ENCODE measurements at places on chromosomes 3 and 15.
A peak's percentile ranks its signal among the peaks of the same experiment; 100 is the strongest.

GRCh38 chr3:195124378-195124992 is 146.5 kb downstream of the XXYLT1 start:
- no peak for DNase-seq

DNA sequence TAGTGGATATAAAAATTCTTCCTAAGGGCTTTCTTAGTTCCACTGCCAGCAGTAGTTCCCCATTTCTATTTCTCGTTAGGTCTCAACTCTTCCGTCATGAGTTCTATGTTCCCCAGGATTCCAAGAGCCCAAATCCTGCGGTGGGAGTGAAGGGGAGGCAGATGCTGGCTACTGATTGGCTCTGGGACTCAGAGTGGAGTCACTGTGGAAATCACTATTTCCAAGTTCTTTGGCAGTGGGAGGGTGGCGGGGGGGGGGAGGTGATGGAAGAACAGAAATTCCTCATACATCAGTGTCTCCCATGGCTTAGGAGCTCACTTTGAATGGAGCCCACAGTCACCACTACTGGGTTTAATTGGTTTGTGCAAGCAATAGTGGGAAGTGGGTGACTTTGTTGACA is 5.6 kb downstream of the CCR1 start:
- no peak for DNase-seq

- DNase-seq, result peak; percentile 12
Observed at GRCh38 chr15:20349774-20350498, 191.7 kb downstream of the GOLGA6L6 start.

GRCh38 chr3:14371573-14372474 is 30.6 kb upstream of the SLC6A6 start:
- DNase-seq, result peak; percentile 95

DNA sequence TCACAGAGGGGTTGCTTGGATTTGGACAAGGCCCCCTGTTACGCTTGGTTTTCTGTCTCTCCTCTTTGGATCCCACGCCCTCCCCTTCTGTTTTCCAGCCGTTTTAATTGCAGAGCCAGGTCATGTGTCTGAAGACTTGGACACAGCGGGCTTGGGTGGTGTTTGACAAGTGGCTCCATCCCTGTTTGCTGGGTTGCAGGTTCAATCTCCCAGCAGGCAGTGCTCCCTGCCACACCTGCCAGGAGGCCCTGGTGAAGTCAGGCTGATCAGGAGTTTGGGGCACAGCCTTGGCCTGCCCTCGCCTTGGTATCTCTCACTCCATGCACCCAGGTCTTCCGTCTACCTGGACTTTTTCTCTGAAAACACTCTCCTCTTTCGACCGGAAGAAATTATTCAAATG is 59.0 kb downstream of the PLXNA1 start:
- no peak for DNase-seq

GRCh38 chr15:39491886-39492490 is 88.9 kb upstream of the THBS1 start:
- peak; percentile 62 for DNase-seq

GRCh38 chr15:38624244-38625205 is 59.9 kb upstream of the RASGRP1 start:
- no peak for DNase-seq

GRCh38 chr3:25804676-25805075 is 14.8 kb downstream of the OXSM start:
- DNase-seq, result no peak

GRCh38 chr3:42651248-42652091 is 2.0 kb upstream of the ZBTB47 start:
- DNase-seq, result no peak

- DNase-seq, result no peak
Observed at GRCh38 chr15:76138436-76138835, 78.7 kb downstream of the TMEM266 start.

DNA sequence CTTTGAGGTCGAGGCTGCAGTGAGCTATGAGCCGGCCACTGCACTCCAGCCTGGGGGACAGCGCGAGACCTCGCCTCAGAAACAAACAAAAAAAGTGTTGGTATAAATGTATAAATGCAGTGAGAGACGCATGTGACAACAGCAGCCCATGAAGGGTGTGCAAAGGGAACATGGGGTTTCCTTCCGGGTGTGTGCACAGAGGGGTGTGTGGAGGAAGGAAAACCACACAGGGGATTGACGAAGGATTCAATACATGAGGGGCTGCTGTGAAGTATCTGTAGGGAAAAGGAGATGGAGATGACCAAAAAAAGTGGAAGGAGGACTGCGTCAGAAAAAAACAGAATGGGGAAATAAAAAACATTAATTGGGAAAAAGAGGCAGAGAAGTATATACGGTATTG is 1.1 kb downstream of the MTFMT start:
- DNase-seq, result peak; percentile 52

DNA sequence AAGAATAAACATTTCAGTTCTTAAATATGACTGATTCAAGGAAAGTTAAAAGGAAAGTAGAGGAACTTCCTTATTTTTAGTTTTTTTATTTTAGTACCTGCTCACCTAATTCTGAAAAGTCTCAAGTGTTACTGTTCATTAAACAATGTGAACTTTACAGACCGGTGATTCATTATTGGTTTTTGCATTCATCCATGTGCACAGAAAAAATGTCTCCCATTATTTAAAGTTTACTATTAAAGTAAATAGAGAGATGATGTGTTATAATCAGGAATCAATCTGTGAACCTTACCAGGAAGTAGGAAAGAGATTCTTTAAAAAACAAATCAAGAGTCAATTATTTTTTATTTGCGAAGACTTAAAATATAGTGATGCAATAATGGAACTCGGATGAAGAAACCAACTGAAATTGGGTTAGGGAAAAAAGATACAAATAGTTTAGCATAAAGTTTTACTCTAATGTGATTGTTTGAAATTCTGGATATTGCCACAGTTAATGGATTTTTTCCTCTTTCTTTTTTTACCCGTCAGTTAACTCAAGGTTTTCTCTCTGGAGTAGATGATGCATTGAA is 119.4 kb upstream of the SAMMSON start:
- DNase-seq, result no peak

DNA sequence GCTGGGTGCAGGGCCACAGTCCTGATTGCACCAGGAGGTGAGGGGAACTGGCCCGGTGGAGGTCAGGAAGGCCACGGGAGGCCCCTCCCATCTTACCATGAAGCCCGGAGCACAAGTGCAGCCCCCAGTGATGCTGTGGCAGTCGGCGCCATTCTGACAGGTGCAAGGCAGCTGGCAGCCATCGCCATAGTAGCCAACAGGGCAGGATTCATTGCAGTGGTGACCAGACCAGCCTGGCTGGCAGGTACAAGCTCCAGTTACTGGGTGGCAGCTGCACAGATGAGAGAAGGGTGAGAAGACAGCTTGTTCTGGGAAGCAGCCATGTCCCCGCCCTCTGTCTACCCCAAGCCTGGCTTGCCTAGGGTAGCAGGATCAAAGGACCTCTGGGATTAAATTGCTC is 88.2 kb downstream of the RAB11A start:
- DNase-seq, result no peak

GRCh38 chr3:176795891-176796290 is 401.4 kb downstream of the TBL1XR1 start:
- DNase-seq, result no peak

GRCh38 chr3:50817756-50818529 is 143.2 kb downstream of the DOCK3 start:
- no peak for DNase-seq

DNA sequence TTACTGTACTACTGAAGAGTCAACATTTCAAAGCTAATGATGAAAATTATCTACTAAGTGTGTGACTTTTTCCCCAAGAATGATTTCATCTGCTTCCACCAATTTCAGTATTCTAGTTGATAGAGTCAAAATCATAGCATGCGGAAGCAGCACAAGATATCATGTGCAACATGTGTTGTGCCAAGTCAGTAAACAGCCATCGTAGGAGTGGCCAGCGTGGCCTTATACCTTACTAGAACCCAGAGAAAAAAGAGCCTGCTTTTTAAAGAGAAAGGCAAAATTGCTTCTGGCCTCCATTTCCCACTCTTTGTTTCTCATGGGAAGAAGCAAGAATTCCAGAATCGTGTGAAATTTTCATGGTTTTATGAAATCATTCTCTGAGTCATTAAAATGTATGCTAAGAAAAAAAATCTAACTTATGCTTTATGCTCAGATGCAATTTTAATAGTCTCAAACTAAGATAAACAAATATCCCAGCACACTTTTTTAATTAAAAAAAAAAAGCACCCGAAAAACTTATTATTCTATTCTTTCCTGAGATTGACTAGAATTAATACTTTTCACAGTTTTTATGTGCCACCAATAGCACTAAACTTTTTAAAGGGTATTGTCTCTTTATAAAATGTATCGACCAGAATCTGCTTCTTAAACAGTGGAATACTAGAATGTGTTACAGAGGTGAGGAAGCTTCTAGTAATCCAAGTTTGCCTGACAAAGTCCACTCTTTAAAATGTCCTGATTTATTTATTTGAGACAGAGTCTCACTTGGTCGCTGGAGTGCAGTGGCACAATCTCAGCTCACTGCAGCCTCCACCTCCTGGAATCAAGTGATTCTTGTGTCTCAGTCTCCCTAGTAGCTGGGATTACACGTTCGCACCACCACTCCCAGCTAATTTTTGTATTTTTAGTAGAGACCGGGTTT is 87.3 kb downstream of the MBNL1 start:
- no peak for DNase-seq

GRCh38 chr3:72475258-72476138 is 372.7 kb downstream of the SHQ1 start:
- DNase-seq, result peak; percentile 78

DNA sequence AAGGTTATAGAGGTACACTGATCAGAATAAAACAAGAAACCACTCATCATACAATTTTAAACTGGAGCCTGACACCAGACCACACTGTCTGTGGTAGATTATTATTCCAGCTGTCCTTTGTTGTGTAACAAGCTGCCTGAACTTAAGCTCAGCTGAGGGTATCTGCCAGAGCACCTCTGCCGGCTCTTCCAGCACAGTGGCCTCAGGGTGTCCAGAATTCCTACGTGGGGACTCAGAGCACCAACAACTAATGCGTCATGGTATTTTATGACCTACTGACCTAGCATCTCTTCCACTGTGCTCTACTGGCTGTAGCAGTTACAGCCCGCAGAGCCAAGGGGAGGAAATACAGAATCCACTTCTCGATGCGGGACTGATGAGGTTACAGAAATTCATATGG is 15.6 kb upstream of the RAF1 start:
- no peak for DNase-seq

GRCh38 chr15:58361273-58361759 is 70.5 kb upstream of the LIPC start:
- DNase-seq, result no peak

DNA sequence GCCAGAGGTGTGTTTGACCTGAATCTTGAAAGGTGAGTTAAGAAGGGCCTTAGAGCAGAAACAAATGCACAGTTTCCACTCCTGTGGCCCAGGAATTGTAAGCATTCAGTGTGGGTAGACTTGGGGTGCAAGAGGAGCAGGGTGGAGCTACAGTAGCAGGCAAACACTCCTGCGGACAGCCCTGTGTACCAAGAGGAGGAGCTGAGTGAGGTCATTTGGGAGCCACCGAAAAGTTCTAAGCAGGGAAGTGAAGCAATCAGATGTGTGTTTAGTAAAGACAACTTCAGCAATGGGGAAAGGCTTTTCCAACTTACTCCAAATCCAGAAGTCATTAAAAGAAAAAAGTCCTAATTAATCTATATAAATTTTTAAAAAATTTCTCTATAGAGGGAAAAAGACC is 99.3 kb downstream of the ARHGEF26 start:
- DNase-seq, result no peak

- DNase-seq, result no peak
Observed at GRCh38 chr3:72068621-72069020, 283.7 kb upstream of the PROK2 start.

- no peak for DNase-seq
Observed at GRCh38 chr3:172612871-172613678, 89.8 kb upstream of the TNFSF10 start.

GRCh38 chr15:63250312-63250965 is 27.0 kb upstream of the APH1B start:
- DNase-seq, result no peak

GRCh38 chr3:150217691-150218090 is 190.4 kb upstream of the TSC22D2 start:
- no peak for DNase-seq

Data from hematopoietic multipotent progenitor cell treated with erythropoietin and hydrocortisone succinate and interleukin-3 and kit ligand, for 4 days (in vitro differentiated cells).